RWPE2 (cell line): ENCODE measurements at places on chromosomes 4 and X.

GRCh38 chr4:86558258-86558657 lies 35.9 kb upstream of the PTPN13 start:
- no peak for DNase-seq

DNA sequence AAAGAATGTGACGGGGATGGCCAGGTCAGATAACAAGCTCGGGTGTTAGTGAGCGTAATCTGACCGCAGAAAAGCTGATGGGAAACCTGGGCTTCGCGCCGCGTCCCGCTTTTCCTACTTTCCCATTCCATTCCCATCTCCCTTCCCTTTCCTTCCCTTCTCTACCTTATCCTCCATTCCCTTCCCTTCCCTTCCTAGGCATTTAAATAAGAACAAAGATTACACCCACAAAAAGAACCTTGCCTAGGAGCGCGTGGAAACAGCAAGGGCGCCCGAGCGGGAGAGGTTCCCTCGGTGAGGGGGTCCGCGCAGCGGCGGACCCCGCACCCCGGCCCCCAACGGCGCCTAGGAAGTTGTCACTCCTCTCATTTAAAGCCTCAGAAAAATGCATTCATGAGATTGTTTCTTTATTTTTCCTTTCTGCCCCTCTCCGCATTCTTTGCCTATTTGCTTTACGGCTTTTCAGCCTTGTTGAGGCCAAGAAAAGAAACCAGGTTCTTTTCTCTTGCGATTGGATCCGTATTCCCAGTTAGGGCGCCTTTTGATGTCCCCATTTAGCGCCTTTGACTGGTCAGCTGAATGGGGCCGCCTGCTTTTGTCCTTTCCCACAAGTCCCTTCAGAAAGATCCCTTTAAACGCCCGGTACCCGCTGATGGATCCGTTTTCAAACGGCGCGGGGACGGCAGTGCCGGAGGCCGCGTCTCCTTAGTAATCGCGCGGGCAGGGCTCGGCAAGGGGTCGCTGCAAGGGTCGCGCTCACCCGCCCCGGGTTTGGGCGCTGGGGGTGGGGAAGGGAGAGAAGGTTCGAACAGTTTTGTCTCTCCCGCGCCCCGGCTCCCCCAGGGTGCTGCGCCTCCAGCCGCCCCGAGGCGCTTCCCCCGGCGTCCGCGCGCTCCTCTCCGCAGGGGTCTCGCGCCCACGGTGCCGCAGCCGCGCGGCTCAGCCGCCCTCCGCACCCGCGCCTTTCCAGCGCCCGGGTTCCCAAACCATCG lies 54.1 kb upstream of the TMEM33 start:
- no peak for DNase-seq

- DNase-seq = no peak
These were observed 108.8 kb downstream of the CPZ start for GRCh38 chr4:8701126-8702019.

- no peak for DNase-seq
These were observed 45.5 kb upstream of the CYP2U1 start for GRCh38 chr4:107885865-107886264.

GRCh38 chr4:183721207-183722081 lies 62.4 kb downstream of the TRAPPC11 start:
- DNase-seq = no peak

DNA sequence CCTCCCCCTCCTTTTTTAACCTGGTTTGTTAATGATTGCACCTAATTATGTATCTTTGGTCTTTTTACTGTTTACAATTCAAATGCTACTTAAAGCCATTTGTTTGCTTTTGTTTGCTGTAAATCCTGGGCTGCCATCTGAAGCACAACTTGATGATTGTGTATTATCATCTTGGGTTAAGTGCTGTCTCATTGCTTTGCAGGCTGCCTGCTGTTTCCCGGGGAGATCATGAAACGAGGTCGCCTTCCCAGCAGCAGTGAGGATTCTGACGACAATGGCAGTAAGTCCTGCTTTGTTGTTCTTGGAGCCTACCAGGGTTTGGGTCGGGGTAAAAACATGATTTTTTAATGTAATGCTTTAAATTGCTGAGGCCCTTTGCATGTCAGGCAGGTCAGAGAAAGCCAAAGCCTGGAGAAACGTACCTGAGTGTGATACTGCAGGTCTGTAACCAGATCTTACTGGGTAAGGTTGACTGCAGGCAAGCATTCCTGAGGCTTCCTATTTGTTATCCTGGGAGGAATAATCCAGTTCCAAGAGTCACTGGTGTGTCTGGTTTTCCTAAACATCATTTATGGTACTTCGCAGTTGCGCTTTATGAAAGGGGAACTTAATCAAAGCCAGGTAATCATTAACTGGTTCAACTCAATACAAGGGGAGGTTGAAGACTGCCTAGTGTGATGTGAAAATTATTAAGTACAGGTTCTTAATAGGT lies 22.2 kb downstream of the JADE1 start:
- DNase-seq = no peak

GRCh38 chrX:45164021-45164621 lies 36.6 kb downstream of the DIPK2B start:
- DNase-seq = no peak

DNA sequence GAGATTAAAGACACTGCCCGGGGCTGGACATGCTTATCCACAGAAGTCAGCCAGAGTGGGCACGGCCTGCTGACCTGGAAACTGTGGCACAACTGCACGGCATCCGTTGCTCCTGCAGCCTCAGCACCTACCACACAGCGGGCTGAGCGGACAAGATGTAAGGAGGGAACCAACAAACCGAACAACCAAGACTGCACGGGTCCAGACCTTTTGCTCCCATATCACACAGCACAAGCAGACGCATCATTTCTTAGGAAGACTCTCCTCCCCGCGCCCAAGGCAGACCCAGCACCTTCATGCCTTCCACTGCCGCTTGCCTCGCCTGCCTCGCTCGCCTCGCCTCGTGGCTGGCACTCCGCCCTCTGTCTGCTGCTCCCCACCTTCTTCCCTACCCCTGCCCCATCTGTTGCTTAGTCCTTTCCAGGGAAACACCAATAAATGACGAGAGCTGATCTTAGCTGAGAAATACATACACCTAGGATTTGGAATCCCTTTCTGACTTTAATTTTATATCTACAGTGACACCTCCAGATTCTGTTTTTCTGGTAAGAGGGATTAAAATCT lies 79.0 kb downstream of the AFAP1 start:
- DNase-seq = no peak

GRCh38 chr4:26812049-26812714 lies 48.5 kb upstream of the STIM2 start:
- no peak for DNase-seq

DNA sequence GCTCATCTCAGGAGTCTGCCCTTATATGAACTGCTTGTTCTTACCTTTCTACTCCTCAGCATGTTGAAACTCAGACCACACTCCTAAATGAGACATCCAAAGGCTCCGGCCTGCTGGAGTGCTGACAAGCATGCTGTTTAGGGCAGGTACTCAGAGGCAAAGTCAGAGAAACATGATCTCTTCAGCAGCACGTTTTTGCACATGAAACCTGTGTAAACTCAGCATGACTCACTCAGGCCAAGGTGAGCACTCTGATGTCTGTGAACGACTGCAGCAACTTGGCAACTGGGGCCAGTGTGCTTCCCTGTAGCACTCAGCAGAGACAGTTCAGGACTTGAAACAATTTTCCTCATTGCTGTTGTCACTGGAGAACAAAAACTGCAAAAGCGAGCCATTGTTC lies 109.6 kb downstream of the PACRGL start:
- peak; percentile 86 for DNase-seq

DNA sequence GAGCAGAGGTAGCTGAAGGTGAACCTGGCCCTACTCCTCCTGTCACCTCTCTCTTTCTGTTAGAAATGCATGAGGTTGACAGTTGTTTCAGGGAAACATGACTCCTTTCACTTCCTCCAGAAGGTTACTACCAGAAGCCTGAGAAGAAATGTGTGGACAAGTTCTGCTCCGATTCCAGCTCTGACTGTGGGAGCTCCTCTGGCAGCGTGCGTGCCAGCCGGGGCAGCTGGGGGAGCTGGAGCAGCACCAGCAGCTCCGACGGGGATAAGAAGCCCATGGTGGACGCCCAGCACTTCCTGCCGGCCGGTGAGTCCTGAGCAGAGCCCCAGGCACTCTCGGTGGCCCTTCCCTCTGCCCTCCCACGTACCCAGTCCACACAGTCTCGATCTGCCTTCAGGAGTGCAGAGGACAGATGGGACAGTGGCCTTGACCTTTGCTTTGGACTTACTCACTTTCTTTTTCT lies 61.3 kb upstream of the TLR2 start:
- no peak for DNase-seq

DNA sequence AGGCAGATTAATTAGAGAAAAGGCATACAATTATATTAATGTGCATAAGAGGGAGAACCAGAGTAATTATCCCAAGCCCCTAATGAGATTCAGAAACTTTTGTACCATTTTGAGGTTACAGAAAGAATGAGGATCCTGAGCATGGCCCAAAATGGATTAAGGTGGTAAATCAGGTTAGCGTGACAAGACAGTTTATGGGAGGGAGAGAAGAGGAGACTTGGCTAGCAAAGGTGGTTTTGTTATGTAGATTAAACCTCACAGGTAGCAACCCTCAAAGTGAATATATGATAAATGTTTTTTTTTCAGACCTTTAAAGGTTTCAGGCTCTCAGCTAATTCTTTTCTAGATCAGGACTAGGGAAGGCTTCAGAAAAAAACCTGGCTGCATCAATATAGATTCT lies 781.8 kb downstream of the FAM133A start:
- DNase-seq = no peak

DNA sequence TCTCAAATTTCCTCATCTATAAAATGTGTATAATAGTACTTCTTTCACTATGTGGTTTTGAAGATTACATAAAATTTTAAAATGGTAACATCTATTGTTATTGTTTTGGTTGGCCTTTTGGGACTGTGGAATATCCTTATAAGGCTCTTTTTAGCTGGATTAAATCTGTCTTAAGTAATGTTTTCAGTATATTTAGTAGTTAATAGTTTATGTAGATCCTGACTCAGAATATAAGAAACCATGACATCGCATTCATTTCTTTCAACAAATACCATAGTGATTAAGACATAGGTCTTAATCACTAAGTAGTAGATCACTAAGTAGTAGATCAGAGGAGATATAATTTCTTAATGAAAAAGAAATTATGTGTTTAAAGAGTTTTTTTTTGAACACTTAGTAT lies 48.5 kb downstream of the MRPL1 start:
- DNase-seq = no peak

GRCh38 chr4:106318511-106318910 lies 2.2 kb downstream of the AIMP1 start:
- no peak for DNase-seq

DNA sequence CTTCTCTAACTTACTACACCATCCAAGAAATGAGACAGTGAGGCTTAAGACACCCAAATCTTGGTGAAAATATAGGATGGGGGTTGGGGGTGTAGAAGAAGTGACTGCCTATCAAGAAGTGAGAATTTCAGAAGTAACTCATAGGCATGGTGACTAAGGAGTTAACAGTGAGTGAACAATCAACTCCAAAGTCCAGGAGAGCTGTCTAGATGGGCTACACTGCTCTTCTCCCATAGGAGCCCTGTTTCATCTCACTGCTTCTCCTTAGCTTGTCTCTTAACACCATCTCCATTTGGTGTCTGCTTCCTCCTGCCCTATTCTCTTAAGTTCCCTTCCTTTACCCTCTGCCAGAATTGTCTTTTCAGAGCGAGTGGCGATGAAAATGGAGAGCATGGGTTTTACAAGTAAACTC lies 22.7 kb downstream of the FABP2 start:
- no peak for DNase-seq

DNA sequence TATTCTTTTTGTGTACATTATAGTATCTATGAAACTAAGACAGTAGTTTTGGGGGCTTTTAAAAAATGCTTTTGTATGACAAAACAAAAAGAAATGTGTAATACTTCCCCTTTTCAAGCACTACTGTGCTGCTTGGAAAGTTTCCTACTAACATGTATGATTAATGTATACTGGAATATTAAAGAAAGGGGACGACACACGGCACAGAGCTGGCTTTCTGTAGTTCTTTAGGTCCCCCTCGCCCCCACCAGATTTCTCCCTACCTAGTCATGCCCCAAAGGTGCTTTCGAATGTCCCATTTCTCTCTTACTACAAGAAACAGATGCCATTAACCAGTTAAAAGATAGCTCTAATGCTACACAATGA lies 1.6 kb upstream of the AP1S2 start:
- no peak for DNase-seq

DNA sequence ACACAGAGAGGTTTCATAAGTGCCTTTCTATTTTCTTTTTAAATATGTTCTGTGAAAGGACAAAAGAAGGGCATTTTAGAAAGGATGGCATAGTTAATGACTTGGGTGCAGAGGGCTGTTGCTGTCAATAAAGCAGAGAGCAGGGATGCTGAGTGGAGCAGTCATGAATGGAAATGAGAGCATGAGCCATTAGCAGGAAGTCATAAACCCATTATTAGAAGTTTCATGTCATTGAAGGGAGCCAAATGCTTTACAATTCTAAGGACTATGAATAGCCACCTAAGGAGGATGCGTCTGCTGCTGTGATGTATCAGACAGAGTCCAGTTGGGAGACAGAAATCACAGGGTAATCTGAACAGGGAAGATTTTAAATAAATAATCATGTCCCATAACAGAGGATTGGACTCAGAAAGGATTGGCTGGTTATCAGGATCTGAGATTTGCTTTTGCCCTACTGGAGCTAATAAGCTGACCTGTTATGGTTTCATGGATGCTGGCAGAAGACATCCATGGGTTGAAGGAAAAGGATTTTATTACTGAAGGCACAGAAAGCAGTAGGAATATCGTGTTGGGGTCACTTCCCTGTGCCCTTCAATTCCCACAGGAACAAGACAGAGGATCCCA lies 47.5 kb upstream of the WDR19 start:
- DNase-seq = no peak

DNA sequence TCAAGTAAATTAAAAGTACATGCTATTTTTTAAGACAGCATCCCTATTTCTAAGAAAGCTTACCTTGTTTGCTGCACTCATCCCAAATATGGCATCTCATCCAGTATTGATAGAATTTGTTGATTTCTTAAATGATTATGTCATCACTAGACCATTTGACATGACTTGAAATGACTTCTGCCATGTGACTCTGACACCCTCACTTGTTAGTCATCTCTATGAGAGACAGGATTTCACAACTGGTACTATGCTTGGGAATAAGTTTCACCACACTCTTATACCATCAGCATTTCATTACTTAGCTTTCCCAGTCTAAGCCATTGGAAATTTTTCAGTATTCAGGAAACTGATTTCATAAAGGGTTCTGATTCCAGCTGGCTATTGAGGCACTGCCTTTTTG lies 55.3 kb downstream of the TMPRSS11F start:
- DNase-seq = no peak

GRCh38 chrX:13863324-13863723 lies 46.4 kb upstream of the GPM6B start:
- DNase-seq = no peak
